ENCODE measurements at places on chromosomes 1 and 21. TPM values are rescaled to one million over a fixed set of nuclear protein-coding genes. Genes with fewer than 3 reads are reported as not detected.

UCK2 gene
- total RNA-seq = 8.3 TPM

DNA sequence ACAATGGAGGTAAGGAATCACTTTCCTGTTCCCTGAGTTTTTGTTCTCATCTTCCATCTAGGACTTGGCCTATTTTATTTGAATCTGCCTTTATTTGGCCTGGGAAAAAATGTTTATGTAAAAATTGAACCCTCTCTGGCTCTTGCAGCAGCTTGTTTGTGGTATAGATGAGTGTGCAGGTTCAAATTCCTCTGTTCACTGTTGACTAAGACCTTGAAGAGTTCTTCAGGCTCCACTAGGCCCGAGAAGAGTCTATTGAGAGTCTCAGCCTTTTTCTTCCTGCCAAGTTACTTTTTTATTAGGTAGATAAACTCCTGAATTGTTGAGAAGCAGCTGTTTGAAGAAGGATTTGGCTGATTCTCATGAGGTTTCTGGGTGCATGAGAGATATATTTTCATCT, 248.8 kb upstream of the ADGRL2 start:
- H3K4me3 ChIP-seq = no peak overlapping the region
- DNase-seq = no peak
- no peak overlapping the region for H3K27ac ChIP-seq
- H3K36me3 ChIP-seq = no peaks in the 10 kb centered on the region
- H3K4me1 ChIP-seq = peaks cover 9% of the 10 kb centered on the region

DNA sequence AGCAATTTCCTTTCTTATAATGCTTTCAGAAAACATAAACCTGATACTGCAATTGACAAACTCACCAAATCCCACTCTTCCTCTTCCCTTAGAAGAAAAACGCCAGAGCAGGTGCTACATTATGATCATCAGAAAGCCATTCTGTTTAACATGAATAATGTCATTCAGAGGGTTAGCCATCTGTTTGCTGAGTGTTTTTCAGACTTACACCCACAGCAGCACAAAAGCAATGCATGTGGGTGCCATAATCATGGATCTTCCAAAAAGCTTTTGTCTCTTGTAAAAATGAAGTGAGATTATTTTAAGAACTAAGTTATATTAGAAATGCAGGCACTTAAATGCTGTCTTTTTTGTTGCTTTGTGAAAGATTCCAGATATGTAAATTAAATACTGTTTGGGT, 204.6 kb upstream of the TMPRSS15 start:
- H3K27ac ChIP-seq = no peak overlapping the region
- H3K36me3 ChIP-seq = no peaks in the 10 kb centered on the region
- H3K4me1 ChIP-seq = no peaks in the 10 kb centered on the region
- DNase-seq = no peak
- H3K27me3 ChIP-seq = no peaks in the 10 kb centered on the region
- no peak overlapping the region for H3K4me3 ChIP-seq

DNA sequence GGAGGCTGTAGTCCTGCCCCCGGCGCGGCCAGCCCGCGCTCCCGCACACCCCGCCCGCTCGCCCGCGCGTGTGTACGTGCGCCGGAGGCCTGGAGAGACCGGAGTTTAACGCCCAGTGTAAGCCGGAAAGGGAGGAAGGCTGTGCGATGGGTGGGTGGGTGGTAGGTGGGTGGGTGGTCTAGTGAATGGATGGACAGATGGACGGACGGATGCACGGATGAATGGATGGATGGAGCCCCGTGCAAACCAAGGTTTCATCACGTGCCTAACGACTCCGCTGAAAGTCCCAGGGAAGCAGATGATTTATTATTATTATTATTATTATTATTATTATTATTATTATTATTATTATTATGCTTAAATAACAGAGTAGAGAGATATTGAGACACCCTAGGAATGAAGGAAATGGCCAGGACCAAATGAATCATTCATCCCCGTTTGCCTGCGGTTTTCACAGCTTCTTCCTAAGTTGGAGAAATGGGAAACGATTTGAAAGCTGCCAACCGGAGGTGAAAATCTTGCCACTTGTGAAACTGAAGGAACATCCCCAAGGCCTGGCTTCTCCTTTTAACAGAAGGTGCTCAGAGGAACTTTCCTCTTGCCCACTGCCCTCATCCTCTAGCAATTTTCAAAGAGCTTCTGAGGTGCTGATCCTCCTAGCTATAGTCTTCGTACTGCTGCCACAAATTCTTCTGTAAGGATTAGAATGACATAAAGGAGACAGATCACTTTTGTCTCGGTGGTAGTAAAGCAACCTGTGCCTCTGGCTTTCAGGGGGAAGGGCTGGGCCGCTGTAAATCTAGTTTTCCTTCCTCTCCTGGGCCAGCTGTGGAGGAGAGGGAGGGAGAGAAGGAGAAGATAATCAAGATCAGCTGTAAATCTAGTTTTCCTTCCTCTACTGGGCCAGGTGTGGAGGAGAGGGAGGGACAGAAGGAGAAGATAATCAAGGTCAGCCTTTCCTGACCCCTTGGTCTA, 648 bp upstream of the RGS7 start:
- no peaks in the 10 kb centered on the region for H3K36me3 ChIP-seq
- H3K4me1 ChIP-seq = no peaks in the 10 kb centered on the region
- peaks cover 33% of the 10 kb centered on the region for H3K27me3 ChIP-seq
- H3K4me3 ChIP-seq = peak overlapping the region; percentile 55
- H3K27ac ChIP-seq = no peak overlapping the region

S100A7A gene
- not detected for total RNA-seq

DNA sequence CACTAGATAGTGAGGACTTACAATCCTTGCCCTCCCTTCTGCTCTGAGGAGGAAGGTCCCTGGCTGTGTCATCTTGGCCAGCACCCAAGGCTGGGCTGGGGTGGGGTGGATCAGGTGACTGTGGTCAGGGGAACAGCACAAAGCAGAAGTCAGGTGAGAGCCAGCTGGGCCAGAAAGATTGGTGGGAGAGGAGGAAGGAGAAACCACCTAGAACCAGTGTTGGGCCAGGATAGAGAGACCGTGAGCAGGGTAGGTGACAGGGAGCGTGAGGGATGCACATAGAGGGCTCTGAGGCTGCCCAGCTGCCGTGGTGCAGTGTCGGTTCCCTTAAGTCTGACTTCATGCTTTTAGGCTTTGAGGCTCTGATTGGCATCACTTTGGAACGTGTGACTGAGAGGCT, 22.7 kb downstream of the NCF2 start:
- DNase-seq = peak; percentile 80
- H3K4me3 ChIP-seq = no peak overlapping the region
- peak overlapping the region; percentile 24 for H3K27ac ChIP-seq
- H3K36me3 ChIP-seq = peaks cover 36% of the 10 kb centered on the region
- peaks cover 16% of the 10 kb centered on the region for H3K4me1 ChIP-seq
- no peaks in the 10 kb centered on the region for H3K27me3 ChIP-seq

DNA sequence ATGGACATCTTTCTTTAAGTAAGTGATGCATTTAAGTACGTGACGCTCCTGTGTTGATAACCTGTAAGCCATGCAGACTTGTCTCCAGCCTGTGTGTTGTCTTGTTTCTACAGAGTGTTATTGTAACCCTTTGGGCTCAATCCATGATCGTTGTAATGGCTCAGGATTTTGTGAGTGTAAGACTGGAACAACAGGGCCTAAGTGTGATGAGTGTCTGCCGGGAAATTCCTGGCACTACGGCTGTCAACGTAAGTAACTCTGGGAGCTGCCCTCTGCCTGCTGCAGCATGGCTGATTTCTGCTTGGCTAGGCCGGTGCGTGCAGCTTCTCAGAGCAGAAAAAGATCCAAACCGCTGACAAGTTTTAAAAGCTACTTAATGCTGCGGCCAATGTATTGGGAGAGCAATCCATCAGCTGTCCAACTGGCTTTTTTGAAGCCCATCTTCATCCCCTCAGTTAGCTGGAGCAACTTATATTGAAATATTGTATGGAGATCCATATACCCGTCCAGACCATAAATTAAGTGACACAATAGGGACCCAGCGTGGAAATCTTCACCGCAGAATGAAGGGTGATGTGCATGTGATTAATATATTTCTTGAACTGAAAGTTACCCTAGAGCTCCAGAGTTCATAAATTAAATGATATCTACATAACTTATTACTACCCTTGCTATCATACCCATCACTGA, 295.9 kb downstream of the NTNG1 start:
- H3K4me1 ChIP-seq = no peaks in the 10 kb centered on the region
- no peak for DNase-seq
- H3K27me3 ChIP-seq = no peaks in the 10 kb centered on the region
- no peak overlapping the region for H3K4me3 ChIP-seq

- H3K4me1 ChIP-seq = no peaks in the 10 kb centered on the region
- peaks cover 27% of the 10 kb centered on the region for H3K27me3 ChIP-seq
- DNase-seq = peak; percentile 15
- no peaks in the 10 kb centered on the region for H3K36me3 ChIP-seq
- H3K4me3 ChIP-seq = no peak overlapping the region
These were observed 261.7 kb downstream of the NPHP4 start for GRCh38 chr1:5730272-5731109.

GRCh38 chr1:151718666-151719065, 2.1 kb upstream of the CELF3 start:
- DNase-seq = no peak
- H3K27me3 ChIP-seq = peaks cover 23% of the 10 kb centered on the region
- no peak overlapping the region for H3K27ac ChIP-seq
- H3K36me3 ChIP-seq = no peaks in the 10 kb centered on the region
- no peak overlapping the region for H3K4me3 ChIP-seq

DNA sequence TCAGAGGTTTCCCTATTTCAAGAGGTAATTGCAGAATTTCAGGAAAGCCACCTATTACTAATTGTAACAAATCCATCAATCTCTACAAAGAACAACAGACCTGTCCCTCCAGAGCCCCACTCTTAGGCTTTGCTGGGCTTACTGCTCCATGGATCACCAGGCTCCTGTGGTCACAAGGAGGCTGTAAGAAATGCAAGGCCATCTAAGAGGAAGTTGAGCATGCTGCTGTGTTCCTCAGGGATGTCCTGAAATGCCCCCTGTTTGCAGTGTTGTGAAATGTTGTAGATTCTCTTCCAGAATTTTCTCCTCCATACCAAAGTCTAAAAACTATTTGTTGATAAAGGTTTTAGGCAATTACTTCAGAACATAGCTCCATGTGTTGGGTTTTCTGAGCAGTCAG, 24.4 kb upstream of the DUSP23 start:
- H3K27me3 ChIP-seq = no peaks in the 10 kb centered on the region
- no peaks in the 10 kb centered on the region for H3K36me3 ChIP-seq
- peaks cover 42% of the 10 kb centered on the region for H3K4me1 ChIP-seq
- no peak for DNase-seq
- H3K4me3 ChIP-seq = no peak overlapping the region
- no peak overlapping the region for H3K27ac ChIP-seq

GPR37L1 gene
- total RNA-seq = 0.06 TPM

DNA sequence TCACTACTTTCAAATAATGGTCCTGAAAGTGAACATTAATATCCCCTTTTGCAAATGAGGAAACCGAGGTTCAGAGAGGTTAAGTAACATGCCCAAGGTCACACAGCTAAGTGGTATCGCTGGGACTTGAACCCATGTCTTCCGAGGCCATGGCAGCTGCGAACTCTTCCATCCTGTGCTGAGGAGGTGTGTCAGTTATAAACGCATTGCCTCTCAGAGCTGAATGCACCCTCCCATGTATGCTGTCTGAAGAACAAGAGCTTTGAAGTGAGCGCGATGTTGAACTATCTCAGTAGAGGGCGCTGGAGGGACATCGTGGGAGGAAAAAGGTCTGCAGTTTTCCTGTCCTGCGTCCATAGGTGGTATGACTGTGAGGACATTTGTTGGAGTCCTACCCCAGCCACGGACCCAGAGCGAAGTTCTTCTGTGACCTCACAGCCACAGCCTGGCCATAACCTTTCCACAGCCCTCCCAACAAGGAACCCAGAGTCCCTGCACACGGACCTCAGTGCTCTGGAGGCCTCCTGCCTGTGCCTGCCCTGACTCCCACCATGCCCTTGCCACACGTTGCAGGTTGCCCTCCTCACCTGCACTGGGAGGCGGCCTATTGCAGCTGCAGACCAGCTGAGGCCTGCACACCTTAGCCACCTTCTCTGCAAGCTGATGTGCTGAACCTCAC, 7.5 kb downstream of the MYOC start:
- H3K36me3 ChIP-seq = no peaks in the 10 kb centered on the region
- H3K27ac ChIP-seq = peak overlapping the region; percentile 71
- peak; percentile 64 for DNase-seq
- H3K27me3 ChIP-seq = no peaks in the 10 kb centered on the region

GRCh38 chr1:112247036-112247597, 148.9 kb upstream of the CTTNBP2NL start:
- no peaks in the 10 kb centered on the region for H3K36me3 ChIP-seq
- no peak for DNase-seq
- H3K4me3 ChIP-seq = no peak overlapping the region
- peaks cover 3% of the 10 kb centered on the region for H3K27me3 ChIP-seq

- no peak overlapping the region for H3K27ac ChIP-seq
- H3K36me3 ChIP-seq = no peaks in the 10 kb centered on the region
- peak overlapping the region; percentile 29 for H3K4me3 ChIP-seq
- DNase-seq = no peak
These were observed 21.6 kb upstream of the STUM start for GRCh38 chr1:226526801-226527595.

GRCh38 chr1:186894415-186894814, 65.7 kb downstream of the PLA2G4A start:
- no peak for DNase-seq
- H3K4me1 ChIP-seq = no peaks in the 10 kb centered on the region
- H3K27ac ChIP-seq = no peak overlapping the region
- no peaks in the 10 kb centered on the region for H3K27me3 ChIP-seq
- no peaks in the 10 kb centered on the region for H3K36me3 ChIP-seq
- H3K4me3 ChIP-seq = no peak overlapping the region

ARHGAP30 gene
- total RNA-seq = 63.7 TPM

PTGFRN gene
- 31.1 TPM for total RNA-seq

GRCh38 chr1:203059485-203059884, 26.3 kb downstream of the MYOG start:
- no peak overlapping the region for H3K27ac ChIP-seq
- H3K4me1 ChIP-seq = peaks cover 19% of the 10 kb centered on the region
- no peaks in the 10 kb centered on the region for H3K36me3 ChIP-seq
- H3K4me3 ChIP-seq = no peak overlapping the region
- DNase-seq = no peak
- H3K27me3 ChIP-seq = no peaks in the 10 kb centered on the region

DNA sequence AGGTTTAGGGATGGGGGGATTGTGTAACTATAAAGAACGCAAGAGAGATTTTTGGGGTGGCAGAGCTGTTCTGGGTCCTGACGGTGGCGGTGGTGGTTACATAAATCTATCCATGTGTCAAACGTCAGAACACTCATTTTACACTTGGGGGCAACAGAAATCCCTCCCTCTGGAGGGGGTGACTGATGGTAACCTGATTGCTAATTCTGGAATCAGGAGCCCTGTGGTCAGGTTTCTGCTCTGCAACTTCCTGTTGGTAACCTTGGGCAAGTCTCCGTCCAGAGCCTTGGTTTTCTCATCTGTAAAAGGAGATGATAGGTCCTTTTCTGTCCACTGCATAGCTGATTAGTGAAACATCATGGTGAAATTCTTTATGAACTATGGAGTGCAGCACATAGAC, 40.9 kb downstream of the ALPL start:
- H3K27ac ChIP-seq = no peak overlapping the region
- DNase-seq = no peak
- H3K36me3 ChIP-seq = no peaks in the 10 kb centered on the region
- peaks cover 6% of the 10 kb centered on the region for H3K27me3 ChIP-seq
- peaks cover 10% of the 10 kb centered on the region for H3K4me1 ChIP-seq
- no peak overlapping the region for H3K4me3 ChIP-seq

- no peaks in the 10 kb centered on the region for H3K36me3 ChIP-seq
- peak overlapping the region; percentile 83 for H3K27ac ChIP-seq
- H3K4me1 ChIP-seq = peaks cover 54% of the 10 kb centered on the region
- no peaks in the 10 kb centered on the region for H3K27me3 ChIP-seq
- H3K4me3 ChIP-seq = peak overlapping the region; percentile 31
These were observed 180.2 kb downstream of the HIVEP3 start for GRCh38 chr1:41738475-41738874.

All from lower lobe of right lung (tissue), 2 donors.